ENCODE measurements at places on chromosomes 4 and X.

DNA sequence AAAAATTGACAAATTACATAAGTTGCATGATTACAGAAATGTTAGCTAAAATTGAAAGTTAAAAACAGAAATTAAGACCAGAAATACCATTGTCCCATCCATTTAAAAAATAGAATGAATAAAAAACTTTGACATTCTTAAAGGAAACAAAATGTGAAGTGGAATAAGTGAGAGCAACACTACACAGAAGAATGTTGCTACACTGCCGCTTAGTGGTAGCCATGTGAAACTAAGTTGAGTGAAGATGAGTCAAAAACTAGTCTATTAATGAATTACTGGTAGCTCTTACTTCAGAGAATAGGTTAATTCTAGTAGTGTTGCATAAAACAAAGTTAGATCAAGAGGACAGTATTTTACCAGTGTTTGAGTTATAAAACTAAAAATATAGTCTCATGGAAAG lies 571.0 kb upstream of the KLHL4 start:
- DNase-seq = no peak

DNA sequence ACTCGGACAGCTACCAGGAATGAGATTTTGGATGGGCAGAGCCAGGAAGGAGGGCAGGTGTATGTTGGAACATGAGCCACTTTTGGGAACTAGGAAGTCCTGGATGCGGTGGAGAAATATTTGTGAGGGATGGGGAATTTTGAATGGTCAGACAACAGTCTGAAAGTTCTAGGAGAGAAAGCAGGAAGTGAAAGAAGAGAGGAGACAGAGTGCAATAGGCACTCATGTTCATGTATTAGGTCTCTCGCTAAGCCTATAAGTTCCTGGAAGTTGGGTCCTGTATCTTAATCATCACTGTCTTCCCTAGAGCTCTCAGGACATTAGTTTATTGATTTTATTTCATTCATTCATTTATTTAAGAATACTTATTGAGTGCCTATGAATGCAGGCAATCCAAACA lies 65.7 kb upstream of the CITED1 start:
- DNase-seq = no peak

- no peak for DNase-seq
Observed at GRCh38 chrX:56765811-56766553, 36.9 kb downstream of the NBDY start.

DNA sequence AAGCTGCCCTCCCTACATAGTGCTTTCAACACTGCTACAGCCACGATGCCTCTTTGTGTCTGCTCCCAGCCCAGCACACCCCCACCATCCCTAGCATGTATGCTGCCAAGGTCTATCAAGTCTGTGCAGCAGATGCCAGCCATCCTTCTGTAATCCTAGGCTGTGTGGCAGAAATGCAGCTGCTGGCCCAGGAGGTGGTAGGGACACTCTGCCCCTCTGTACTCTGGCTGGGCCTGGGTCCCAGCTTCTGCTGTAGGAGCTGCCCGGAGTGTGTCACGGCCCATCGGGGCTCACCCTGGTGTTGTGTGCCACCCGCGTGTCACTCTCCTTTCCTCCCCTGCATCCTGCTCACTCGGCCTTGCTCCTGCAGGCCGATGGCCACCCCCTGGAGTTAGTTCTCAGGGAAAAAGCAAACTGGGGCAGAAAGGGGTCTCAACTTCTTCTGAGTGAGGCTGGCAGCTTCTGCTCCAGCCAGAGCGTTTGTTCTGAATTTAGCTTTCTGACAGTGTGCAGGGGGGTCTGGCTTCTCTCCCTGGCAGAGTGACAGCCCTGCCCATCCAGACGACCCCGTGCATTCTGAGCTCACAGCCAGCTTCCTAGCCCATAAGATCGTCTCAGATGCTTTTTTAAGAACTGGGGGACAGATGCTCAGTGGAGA lies 22.7 kb downstream of the PSAPL1 start:
- DNase-seq = no peak

- DNase-seq = no peak
Observed at GRCh38 chrX:112048707-112049106, 33.9 kb downstream of the TRPC5 start.

GRCh38 chr4:123327846-123328429 lies 68.7 kb upstream of the SPRY1 start:
- DNase-seq = no peak

- DNase-seq = no peak
Observed at GRCh38 chrX:148522006-148522405, 21.6 kb downstream of the AFF2 start.

Measured in activated naive CD8-positive, alpha-beta T cell treated with anti-CD3 and anti-CD28 coated beads, Interleukin-2, amount 50 U/mL, for 16 hours (primary cell).